ENCODE measurements at places on chromosomes 4 and X.

DNA sequence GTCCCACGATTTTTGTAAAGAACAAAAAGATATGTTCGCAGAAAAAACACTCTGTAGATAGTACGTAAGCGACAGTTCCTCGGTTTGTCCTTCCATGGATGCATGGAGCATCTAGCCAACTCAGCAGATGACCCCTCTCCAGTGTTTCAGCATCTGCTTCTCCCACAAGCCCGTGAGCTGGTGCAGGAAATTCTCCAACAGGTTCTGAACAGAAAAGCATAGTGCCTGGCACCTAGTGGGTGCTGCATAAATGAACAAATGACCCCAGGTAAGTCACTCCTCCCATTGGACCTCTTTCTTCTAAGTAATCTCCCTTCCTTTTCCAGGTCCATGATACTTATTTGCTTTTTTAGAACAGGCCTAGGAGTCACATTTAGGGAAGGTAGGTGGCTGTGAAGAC lies 966 bp upstream of the KIAA0232 start:
- no peak for DNase-seq

GRCh38 chr4:10095296-10095991 lies 21.2 kb downstream of the WDR1 start:
- DNase-seq: no peak

- DNase-seq: no peak
Measured at GRCh38 chrX:88940904-88941303, 193.9 kb downstream of the CPXCR1 start.

GRCh38 chrX:72101597-72102037 lies 30.1 kb downstream of the RTL5 start:
- DNase-seq: no peak

GRCh38 chr4:42482516-42483327 lies 85.4 kb downstream of the SHISA3 start:
- no peak for DNase-seq

GRCh38 chr4:163598489-163598888 lies 104.0 kb downstream of the TMA16 start:
- DNase-seq: no peak

DNA sequence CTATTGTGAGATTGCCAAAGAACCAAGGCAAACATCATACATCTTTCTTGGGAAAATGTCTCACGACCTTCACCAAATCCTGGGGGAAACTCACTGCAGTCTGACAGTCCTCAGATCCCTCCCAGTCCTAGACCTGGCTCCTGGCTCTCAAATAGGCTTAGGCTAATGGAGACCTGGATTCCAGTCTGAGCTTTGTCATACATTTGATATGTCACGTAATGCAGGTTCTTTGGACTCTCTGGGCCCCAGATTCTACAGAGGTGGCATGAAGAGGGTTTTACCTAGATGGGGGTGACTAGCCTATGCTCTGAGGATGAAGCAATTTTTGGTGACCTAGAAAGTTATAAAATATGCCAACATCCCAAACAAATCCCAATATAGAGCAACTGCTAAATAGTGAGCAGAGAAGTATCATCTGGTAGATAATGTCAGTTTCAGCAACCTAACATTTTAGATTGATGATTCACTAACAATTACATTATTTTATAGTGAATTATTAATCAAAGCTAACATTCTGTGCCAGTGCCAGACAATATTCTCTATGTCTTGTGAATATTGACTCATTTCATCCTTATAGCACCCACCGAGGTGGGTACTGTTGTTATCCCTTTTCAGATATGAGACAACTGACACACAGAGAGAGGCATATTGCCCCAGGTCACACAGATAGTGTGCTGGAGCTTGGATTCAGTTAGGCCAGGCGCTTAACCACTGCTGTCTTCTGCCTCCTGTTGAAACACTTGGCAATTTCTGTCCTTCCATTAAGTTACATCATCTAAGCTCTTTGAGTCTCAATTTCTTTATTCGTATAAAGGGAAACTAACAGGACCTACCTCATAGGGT lies 195.4 kb upstream of the MAMLD1 start:
- DNase-seq: no peak

DNA sequence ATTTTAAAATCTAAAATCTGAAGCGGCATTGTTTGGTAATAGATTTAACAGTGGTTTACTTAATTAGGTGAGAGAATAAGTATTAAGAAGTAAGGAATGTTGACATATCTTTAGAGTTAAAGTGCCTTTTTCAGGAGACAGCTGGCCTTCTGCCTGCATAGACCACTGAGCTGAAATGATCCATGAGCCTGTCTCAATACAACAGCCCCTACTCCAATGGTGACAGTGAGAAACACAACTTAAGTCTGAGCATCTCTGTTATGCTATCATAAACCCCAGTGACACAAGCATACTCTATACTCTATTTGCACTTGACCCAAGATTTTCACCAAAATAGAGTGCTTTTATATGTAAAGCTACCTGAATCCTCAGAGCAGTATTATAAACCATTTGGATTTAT lies 137.9 kb downstream of the GRIA2 start:
- no peak for DNase-seq

DNA sequence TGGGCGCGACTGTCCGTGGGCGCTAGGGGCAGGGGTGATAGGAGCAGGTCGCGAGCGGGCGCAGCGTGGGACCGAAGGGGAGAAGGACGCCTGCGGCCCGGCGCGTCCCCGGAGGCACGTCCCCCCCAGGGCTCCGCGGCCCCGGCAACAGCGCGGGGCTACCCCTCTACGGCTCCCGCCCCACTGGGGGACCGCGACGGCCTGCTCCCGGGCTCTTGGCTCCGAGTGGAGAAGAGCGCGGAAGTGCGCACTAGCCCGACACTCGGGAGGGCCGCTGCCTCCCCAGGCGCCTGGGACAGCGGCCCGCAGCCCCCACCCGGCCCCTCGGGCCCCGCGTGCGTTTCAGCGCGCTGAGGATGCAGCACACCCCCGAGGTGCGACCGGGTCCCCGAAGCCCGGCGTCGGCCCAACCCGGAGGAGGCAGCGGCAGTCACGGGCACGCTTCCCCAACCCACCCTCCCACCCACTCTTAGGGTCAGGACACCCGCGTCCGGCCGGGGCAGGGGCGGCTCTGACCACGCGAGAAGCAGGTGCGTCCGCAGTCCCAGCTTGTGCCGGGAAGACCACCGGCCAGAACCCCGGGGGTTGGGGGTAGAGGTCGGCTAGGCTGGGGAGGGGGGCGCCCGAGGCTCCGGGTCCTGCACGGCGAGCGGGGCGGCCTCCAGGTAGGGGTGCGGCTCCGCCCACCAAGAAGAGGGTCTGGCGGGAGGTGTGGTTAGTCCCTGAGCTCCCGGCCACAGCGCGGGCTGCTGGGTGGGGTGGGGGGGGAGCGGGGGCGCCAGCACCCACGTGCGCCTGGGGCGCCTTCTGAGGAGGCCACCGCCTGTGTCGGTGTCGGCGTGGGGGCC lies 18.5 kb upstream of the NAT8L start:
- DNase-seq: no peak

- DNase-seq: no peak
Measured at GRCh38 chr4:186104890-186105646, 564 bp downstream of the FAM149A start.

- DNase-seq: no peak
Measured at GRCh38 chr4:139922406-139923024, 231.5 kb downstream of the MAML3 start.

DNA sequence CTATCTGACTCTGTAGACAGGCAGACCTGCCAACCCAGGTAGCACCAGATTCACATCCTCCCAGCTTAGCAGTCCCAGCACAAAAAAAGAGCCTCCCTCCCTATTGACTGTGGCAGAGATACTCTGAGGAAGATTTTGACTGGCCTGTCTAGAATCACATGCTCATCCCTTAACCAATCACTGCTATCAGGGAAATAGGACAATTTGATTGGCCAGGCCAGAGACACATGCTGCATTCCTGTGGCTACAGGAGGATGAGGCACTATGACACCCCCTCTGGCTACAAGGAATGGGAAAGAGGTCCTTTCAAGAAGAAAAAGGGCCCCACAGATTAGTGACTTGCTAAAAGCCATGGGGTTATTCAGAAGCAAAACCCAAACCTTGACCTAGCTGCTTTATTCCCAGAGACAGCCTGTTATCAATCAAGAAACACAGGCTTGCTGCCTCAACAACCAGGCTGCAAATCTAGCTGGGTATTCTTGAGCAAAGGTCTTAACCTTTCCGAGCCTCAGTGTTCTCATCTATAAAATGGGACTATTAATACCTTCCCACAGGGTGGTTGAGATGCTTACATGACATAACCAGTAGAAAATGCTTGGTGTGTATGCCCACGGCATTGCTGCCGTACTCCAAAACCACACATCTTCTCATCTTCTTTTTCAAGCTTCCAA lies 147.6 kb downstream of the BCOR start:
- DNase-seq: no peak

- DNase-seq: no peak
Measured at GRCh38 chr4:147477439-147477838, 3.5 kb upstream of the EDNRA start.

GRCh38 chr4:6275351-6275750 lies 5.7 kb downstream of the WFS1 start:
- DNase-seq: no peak

All from Jurkat, Clone E6-1 (cell line).